ENCODE measurements at places on chromosomes 2 and 18.

GRCh38 chr2:170019060-170019805 is 158.7 kb upstream of the MYO3B start:
- DNase-seq = no peak

- DNase-seq = no peak
Observed at GRCh38 chr2:141029428-141030078, 1101.3 kb downstream of the LRP1B start.

- no peak for DNase-seq
Observed at GRCh38 chr2:24855022-24855622, 61.9 kb downstream of the CENPO start.

DNA sequence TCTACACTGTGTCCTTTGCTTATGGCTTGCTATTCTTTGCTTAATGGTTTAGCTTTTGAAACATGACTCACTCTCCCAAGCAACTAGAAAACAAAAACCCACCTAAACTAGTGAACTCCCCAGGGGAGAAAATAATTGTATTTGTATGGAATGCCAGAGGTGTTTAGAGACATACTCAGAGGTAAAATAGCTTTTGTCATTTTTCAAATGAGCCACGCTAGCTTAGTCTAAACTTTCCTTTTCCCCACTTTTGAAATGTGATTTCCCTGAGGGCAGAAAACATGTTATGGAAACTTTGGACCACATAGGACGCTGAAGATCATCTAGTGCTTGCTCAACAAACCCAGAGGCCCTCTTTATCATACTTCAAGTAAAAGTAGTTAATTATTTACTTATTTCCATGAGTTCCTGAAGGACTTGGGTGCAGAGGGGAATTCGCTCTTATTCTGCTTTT is 16.5 kb upstream of the CYTIP start:
- no peak for DNase-seq

- no peak for DNase-seq
Observed at GRCh38 chr2:222296911-222297599, 1.7 kb downstream of the PAX3 start.

GRCh38 chr18:22951823-22952222 is 18.7 kb downstream of the RBBP8 start:
- no peak for DNase-seq

GRCh38 chr2:55175254-55176093 is 56.6 kb downstream of the CLHC1 start:
- DNase-seq = no peak

GRCh38 chr2:162072976-162073887 is 783 bp downstream of the DPP4 start:
- peak; percentile 38 for DNase-seq

- DNase-seq = no peak
Observed at GRCh38 chr2:196131384-196131937, 39.9 kb downstream of the STK17B start.

- no peak for DNase-seq
Observed at GRCh38 chr2:26380281-26380680, 21.4 kb upstream of the DRC1 start.
